ENCODE measurements at places on chromosomes 3 and 15. TPM values are rescaled to one million over a fixed set of nuclear protein-coding genes. Genes with fewer than 3 reads are reported as not detected.

SUSD5 gene
- 10.1 TPM for total RNA-seq

CNBP gene
- 398 TPM for total RNA-seq

GOLGA8Q gene
- 0.52 TPM for total RNA-seq

GOLGA8N gene
- 47.5 TPM for total RNA-seq

USP3 gene
- total RNA-seq, result 28.6 TPM

DVL3 gene
- total RNA-seq, result 119 TPM

USP19 gene
- total RNA-seq, result 66.1 TPM

SH2D7 gene
- 0.31 TPM for total RNA-seq

Measured in myocyte (in vitro differentiated cells).